ENCODE measurements at places on chromosomes 7 and 10. TPM values are rescaled to one million over a fixed set of nuclear protein-coding genes. Genes with fewer than 3 reads are reported as not detected.

- no peak for DNase-seq
- no peak overlapping the region for H3K27ac ChIP-seq
- no peaks in the 10 kb centered on the region for H3K36me3 ChIP-seq
- H3K4me3 ChIP-seq = no peak overlapping the region
- no peaks in the 10 kb centered on the region for H3K4me1 ChIP-seq
These were observed 20.1 kb downstream of the NOLC1 start for GRCh38 chr10:102172288-102172687.

DNA sequence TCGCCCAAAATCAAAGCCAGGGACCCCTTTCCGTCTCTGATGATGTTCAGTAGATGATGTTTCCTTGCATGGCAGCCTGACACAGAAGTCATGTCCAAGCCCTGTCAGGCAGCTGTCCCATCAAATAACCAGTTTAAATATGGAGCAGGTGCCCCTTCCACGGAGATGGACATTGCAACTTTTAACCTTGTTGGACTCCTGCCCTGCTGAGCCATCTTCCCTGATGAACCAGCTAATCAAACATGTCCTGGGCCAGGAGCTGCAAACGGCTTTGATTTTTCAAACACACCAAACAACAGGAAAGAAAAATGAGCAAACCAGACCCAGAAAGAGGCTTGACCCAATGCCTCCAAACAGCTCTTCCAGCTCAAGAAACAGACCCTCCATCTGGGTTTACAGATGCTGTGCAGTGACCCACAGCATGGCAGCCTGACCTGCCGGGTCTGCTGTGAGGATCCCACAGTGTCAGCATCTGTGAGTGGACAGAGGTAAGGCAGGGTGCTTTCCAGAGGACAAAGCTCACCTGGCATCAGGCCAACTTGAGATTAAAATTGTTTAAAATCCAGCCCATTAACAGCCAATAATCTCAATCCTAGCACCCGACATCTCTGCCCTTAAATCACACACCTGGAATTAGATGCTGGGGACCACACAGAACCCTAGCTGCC, 372.6 kb downstream of the GRID1 start:
- no peaks in the 10 kb centered on the region for H3K36me3 ChIP-seq
- no peaks in the 10 kb centered on the region for H3K4me1 ChIP-seq
- no peak overlapping the region for H3K27ac ChIP-seq
- H3K27me3 ChIP-seq = no peaks in the 10 kb centered on the region

Gene ARHGAP12
- 39.0 TPM for total RNA-seq

Gene WDR86
- 15.8 TPM for total RNA-seq

Gene SPDYE2
- total RNA-seq = not detected

Gene HTRA1
- 15.8 TPM for total RNA-seq

DNA sequence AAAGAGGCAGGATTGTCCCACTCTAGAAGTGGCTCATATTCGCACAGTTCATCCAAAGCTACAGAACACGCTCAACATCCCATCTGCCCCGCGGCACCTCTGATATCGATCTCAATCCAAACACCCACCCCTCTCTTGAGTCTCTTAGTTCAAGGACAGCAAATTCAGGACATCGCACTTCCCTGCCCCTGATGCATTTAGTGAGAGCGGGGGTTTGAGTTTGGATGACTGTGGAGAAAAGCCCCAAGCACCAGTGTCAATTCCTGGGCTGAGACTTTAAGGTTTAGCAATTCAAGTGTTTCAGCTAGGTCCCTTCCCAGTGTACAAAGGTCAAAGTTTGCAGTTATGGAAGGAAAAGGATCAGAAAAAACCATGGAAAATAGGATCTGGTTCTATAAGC, 166.2 kb downstream of the LYZL1 start:
- H3K36me3 ChIP-seq = no peaks in the 10 kb centered on the region
- H3K4me1 ChIP-seq = no peaks in the 10 kb centered on the region
- DNase-seq = no peak
- no peaks in the 10 kb centered on the region for H3K27me3 ChIP-seq
- H3K4me3 ChIP-seq = no peak overlapping the region

Gene FKBP6
- 0.19 TPM for total RNA-seq

Gene ASB10
- not detected for total RNA-seq

Data from H1 (cell line).